ENCODE measurements at places on chromosomes 12 and 14. TPM values are rescaled to one million over a fixed set of nuclear protein-coding genes. Genes with fewer than 3 reads are reported as not detected.
A peak's percentile ranks its signal among the peaks of the same experiment; 100 is the strongest.

DNA sequence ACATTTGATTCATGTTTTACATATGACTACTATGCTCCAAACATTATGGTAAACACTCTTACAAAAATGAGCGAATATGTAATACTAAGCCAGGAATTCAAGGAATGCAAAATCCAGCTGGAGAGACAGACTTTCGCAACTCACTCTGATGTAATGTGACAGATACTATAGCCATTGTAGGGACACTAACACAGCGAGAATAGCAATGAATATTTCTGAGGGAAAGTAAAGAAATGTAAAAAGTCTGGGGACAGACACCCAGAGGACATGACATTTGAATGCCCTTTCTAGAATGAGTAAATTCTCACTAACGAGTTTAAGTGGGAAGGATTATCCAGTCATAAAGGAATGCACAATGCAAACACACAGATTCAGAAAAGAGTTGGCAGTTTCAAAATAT, 121.9 kb downstream of the PIK3C2G start:
- no peak for DNase-seq

PLEKHG3 gene
- total RNA-seq, result 59.2 TPM

GRCh38 chr12:48629541-48629940, 52.5 kb downstream of the KANSL2 start:
- DNase-seq, result no peak

GRCh38 chr14:102505000-102505619, 4.5 kb downstream of the ANKRD9 start:
- no peak for DNase-seq

GRCh38 chr14:74517731-74518130, 24.2 kb downstream of the ISCA2 start:
- no peak for DNase-seq

DNA sequence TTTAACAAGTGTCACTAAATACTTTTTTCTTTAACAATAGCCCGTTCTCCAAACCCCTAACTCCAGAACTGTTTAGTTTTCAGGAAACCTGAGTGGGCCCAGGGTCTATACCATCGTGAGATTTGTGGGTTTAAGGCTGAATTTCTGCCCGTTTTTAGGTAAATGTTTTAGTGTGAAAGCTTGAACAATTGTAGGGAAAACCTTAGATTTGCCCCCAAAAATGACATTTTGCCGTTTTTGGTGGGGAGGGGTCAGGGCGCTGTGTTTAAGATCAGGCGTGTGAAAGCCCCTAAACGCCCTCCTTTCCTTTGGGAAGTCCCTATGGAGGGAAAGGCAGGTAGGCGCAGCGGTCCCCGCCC, 320 bp upstream of the PRPF39 start:
- DNase-seq, result no peak

DNA sequence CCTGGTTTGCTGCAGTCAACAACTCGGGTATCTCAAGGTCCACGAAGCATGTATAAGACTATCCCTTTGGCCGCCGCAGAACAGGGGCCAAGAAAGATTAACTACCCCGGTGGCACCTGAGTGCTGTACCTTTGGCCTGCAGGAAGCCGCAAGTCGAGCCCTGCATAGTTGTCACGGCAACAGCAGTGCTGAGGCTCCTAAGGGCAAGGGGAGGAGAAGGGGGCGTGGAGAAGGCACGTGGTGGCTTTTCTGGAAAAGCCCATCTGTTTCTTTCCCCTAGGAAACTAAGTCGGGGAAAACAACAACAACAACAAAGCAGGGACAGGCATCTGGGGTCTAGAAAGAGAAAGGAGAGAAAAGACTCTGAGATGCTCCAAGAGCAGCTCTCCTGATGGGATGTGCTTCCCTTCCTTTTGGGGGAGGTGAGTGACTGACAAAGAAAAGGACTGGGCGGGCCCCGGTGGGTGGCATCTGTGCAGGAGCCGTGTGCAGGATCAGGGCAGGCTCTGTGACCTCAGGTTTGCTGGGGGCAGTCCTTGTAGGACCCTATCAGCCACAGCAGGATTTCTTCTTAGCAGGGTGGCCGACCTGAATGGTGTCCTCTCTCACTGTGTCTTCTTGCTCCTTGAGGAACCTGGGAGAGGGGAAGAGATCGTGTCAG, 123.9 kb downstream of the PRMT8 start:
- no peak for DNase-seq

DNA sequence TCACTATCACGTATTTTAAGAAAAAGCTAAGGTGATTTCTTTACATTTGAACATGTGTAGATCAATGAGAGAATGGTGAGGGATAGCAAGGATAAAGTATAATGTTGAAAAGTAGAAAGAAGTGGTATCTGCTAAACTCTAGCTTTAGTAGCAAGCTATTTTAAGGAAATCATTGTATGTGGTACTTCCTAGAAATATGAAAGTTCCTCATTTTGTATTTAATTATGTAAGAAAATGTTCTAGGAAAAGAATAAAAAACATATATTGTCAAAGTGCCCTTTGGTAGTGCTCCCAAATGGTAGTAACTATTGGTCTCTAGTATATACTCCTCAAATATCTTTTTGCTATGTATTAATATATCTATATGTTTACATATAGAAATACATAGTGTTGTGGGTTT, 35.7 kb downstream of the RAB21 start:
- DNase-seq, result no peak

- no peak for DNase-seq
These were observed 30.7 kb upstream of the CEBPE start for GRCh38 chr14:23149745-23150144.

- DNase-seq, result no peak
These were observed 1666.7 kb upstream of the FLRT2 start for GRCh38 chr14:83863042-83863774.

MYL6 gene
- total RNA-seq, result 1,458 TPM

SLC4A8 gene
- total RNA-seq, result 1.9 TPM

DNA sequence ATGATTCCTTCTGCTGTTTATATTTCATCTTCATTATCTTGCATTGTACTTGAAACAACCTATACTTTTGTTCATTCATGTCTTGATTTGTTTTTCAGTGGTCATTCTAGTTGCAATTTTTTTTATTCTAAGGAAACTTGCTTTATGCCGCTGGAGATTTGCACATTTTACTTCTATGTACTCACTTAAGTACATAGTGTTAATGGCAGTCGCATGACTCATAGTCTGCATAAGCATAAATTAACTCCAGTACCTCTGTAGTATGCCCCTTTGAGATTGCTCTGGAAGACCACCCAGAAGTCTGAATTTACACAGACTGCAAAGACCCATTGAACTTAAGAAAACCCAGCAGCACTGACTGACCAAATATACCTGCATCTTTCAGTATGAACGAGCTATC, 77.0 kb downstream of the MSRB3 start:
- no peak for DNase-seq

- DNase-seq, result no peak
These were observed 46.2 kb downstream of the WIF1 start for GRCh38 chr12:65074932-65075331.

MAP1LC3B2 gene
- 1.7 TPM for total RNA-seq

NGB gene
- total RNA-seq, result not detected

DNA sequence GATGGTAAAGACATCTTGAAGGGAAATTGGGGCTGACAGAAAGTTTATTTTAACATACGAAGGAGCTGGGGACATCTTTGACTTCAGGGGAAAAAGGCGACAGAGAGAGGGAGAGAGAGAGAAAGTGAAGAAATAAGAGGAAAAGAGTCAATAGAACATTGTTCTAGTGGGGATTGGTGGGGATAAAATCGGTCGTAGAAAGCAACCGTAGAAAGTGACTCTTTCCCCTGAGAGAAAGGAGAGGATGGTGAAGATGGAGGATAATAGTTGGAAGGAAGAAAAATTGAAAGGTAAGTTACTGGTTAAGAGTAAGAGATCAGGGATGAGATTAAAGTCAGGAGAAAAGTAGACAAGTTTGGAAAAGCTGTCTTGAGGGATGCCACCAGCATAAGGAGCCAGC, 75.9 kb downstream of the LMNTD1 start:
- DNase-seq, result no peak

RILPL1 gene
- 20.0 TPM for total RNA-seq

- no peak for DNase-seq
These were observed 31.4 kb downstream of the VWF start for GRCh38 chr12:6092784-6093722.

- DNase-seq, result no peak
These were observed 3.9 kb upstream of the PPP1R12A start for GRCh38 chr12:79938843-79939242.

DNA sequence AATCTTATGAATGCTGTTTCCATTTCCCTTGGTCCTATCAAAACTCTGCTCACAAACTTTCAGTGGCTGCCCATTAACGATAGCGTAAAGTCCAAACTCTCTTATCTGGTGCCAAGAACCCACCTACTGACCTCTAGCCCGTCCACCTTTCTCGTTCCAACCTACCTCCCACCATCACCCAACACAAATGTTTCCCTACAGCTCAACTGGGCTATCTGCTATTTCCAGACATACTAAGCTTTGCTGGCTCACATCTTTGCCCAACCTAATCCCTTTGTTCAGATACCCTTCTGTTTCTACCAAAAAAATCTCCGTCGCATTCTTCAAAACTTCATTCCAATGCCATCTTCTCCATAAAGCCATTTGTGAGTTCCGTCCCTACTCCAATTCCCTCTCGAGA, 7.6 kb upstream of the NOP2 start:
- DNase-seq, result no peak

DNA sequence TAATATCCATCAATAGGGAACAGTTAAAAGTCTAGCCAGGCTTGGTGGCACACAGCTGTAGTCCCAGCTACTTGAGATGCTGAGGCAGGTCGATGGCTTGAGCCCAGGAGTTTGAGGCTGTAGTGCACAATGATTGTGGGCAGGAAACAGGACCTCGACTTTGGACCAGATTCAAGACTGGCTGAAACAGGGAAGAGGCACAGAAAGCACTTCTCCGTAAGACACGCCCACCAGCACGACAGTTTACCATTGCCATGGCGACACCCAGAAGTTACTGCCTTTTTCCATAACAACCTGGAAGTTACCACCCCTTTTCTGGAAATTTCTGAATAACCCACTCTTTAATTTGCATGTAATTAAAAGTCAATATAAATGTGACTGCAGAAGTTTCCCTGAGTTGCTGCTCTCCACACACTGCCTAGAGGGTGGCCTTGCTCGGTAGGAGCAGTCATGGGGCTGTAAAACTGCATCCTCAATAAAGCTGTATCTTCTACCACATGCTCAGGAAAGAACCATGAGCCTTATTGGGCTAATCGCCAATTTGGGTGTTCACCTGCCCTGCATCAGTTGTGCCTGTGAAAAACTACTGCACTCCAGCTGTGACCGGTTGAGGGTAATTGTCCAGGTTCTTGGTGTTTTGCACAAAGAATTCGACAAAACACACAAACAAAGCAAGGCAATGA, 4.6 kb upstream of the LRRC23 start:
- DNase-seq, result peak; percentile 51

DNA sequence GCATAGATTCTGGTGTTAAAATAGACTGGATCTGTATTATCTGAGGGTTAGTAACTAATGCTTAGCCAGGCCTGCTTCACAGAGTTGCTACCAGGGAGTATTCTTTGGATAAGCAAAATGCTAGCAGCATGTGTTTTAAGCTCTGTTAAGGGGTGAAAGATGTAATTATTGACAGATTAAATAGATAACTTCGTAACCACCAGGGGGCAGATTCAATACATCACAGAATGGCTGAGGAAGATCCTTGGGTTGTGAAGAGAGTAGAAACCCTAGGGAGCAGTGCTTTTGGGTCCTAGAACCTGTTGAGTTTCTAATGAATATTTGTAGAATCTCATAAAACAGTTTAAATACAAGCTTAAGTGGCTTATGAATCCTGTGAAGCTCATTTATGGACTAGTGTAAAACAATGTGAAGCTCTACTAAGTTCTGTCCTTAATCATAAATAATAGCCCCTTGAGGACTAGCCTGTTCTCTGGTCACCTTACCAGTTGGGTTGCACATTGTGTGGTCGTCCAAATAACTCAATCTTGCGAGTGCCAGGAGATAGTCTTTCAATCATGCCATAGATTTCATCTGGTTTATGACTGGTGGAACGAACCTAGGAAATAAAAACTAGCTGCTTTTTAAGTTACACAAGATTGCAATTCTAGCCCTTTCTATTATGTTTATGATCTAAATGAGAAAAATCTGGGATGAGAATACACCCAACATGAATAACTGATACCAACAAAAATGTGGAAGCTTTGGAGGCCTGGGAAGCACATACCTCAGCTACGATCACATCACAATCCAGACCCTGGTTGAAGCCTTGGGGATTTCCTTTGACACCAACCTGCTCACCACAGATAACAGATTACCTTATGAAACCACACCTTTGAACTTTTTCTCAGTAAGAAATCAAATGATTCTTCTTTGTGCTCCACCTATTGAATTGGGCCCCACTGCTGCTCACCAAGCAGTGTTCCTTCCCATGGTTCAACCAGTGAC, 12.3 kb downstream of the METTL3 start:
- DNase-seq, result peak; percentile 63

GRCh38 chr14:43540948-43541347, 966.1 kb downstream of the FSCB start:
- DNase-seq, result no peak

CD69 gene
- total RNA-seq, result 5.9 TPM

DNA sequence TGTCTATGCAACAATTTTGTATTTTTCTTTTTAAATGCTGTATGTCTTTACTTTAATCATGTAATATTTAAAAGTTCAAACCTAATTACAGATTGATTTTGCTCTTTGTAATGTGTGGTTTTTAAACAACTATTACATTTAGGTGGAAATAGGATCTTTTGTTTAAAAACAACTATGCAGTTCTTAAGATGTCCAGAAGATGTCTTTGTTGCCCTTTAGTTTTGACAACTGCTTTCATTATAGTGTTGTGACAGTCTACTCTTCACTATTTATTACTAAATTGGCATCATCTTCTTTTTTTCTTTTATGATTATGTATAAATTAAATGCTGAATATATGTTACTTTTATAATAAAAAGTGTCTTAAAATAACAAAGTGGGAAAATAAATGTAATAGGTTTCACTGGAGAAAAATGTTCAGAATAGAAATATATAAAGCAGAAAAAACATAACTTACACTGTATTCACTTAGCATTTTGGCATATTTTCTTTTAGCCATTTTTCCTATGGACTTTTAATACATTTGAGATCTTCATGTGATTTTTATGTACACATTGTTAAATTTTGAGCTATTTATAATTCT, 27.1 kb upstream of the PCNX4 start:
- no peak for DNase-seq

PRB2 gene
- not detected for total RNA-seq

DNA sequence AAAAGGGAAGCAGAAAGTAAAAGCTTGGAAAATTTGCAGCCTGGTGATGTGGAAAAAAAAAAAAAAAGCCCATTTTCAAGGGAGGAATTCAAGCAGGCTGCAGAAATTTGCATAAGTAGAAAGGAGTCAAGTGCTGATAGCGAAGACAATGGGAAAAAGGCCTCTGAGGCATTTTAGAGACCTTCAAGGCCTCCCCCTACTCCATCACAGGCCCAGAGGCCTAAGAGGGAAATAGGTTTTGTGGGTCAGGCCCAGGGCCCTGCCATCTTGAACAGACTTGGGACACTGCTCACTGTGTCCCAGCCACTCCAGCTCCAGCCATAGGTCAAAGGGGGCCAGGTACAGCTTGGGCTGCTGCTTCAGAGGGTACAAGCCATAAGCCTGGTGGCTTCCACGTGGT, 13.8 kb upstream of the PRKD1 start:
- no peak for DNase-seq

GRCh38 chr14:99011385-99011784, 260.6 kb downstream of the BCL11B start:
- no peak for DNase-seq

SBNO1 gene
- 20.3 TPM for total RNA-seq

- no peak for DNase-seq
These were observed 100.2 kb downstream of the TTC7B start for GRCh38 chr14:90715993-90716392.

B3GNT4 gene
- total RNA-seq, result 0.30 TPM
